ENCODE measurements at places on chromosomes 16 and 17.

DNA sequence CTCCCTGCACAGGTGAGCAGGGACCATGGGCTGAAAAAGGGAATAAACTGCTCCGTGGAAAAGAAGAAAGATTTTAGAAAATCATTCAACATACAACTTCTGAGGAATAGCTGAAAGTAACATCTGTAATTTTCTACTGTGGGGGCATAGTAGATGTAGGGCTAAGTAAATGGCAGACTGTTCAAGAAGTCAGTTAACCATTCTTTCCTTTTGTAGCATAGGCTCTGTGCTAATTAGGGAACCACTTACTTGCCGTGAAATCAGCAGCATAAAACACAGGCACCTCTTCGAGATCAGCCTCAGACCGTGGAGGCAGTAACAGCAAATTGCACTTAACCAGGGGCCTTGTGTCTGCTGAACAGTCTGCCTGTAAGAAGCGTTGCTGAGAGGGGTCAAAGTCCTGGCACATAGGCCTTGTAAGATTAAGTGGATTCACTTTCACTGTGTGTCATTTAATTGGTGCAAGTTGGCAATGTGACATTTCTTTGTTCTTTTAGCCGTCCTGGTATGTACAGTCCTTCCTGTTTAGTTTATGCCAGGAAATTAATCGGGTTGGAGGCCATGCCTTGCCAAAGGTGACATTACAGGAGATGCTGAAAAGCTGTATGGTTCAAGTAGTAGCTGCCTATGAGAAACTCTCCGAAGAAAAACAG, 10.4 kb downstream of the COG1 start:
- DNase-seq: no peak

- no peak for DNase-seq
These were observed 78.2 kb upstream of the TMEM97 start for GRCh38 chr17:28240688-28241340.

DNA sequence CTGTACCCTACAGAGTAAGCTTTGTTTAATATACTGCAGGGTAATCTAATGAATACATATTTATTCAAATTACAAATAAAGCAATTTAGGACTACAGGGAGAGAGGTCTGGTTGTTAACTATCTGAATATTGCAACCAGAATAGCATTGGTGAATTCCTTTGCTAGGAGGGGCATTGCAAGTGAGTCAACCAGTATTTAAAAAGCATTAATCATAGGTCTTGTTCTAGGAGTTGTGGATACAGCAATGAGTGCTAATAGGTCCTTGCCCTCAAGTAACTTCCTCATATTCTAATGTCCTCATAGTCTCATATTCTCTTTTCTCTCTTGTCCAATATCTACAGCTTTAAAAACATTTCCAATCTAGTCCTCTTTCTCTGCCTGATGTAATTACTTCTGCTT, 531.4 kb downstream of the CDH11 start:
- no peak for DNase-seq

DNA sequence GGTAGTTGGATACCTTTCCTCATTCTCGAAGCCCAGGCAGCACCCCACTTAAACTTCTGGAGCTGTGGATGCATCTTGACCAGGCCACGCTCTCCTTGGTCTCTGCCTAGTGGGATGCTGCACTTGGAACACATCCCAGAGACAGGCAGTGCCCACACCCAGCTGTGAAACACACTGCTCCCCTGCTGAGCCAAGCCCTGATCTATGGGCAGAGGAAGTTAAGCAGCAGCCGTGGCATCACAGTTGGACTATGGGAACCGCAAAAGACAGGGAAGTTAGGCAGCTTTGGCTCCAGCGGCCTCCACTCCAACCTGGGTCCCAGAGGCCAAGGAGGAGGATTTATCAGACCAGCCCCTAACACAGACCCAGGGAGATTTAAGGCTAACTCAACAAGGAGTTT, 284.8 kb upstream of the CCL2 start:
- no peak for DNase-seq

GRCh38 chr16:56941856-56942331, 10.0 kb downstream of the HERPUD1 start:
- DNase-seq: no peak

GRCh38 chr16:51034481-51035109, 116.5 kb downstream of the SALL1 start:
- no peak for DNase-seq

DNA sequence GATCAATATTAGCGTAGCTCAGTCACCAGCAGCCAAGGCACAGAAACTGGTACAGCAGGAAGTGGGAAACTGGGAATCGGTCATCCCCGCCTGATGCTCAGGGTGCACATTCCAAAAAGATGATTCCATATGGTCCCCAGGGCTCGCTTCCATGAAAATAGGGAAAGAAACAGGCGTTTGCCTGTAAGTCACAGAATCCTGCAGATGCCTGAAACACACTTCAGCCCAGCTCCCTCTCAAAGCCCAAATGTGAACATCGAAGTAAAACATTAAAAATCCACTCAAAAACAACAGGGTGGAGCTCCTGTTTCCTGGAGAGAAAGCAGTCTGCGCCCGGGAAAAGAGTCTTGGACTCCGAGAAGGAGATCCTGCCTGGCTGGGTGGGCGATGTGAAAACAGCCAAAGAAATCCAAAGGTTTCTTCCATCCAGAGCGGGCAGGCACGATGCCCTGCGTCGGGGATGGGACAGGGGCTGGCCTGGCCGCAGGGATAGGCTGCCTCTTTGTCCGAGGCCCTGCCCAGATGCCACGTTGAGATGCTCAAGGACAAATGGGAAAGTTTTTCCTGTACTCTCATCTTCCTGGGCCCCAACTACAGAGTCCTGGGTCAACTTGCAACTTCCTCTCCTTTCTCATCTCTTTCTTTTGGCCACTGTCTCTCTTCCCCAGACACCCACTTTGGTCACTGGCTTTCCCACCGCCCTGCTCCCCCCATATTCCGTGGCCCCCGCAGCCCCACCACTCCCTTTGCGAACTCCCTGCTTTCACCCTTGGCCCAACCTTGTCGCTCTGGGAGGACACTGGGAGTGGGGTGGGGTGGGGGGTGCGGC, 743 bp downstream of the WIPI1 start:
- no peak for DNase-seq

GRCh38 chr16:80841231-80841630, 36.8 kb upstream of the CDYL2 start:
- DNase-seq: no peak
